ENCODE measurements at places on chromosomes 3 and 15.

DNA sequence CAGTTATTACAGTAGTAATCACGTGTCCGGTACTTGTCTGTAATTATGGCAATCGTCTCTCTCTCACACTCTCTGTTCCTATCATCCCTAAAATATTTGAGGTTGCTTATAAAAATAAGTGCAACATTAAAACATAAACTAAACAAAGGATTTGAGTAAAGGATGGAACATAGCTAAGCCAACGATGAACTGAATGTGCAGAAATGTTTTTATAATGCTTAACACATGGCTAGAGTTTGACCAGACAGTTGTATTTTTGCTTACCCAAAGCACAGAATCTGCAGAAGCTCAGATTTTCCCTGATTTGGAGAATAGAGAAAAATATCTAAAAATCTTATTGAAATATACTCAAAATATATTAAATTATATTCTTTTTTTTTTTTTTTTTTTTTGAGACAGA lies 1030.9 kb downstream of the NAALADL2 start:
- DNase-seq = no peak

DNA sequence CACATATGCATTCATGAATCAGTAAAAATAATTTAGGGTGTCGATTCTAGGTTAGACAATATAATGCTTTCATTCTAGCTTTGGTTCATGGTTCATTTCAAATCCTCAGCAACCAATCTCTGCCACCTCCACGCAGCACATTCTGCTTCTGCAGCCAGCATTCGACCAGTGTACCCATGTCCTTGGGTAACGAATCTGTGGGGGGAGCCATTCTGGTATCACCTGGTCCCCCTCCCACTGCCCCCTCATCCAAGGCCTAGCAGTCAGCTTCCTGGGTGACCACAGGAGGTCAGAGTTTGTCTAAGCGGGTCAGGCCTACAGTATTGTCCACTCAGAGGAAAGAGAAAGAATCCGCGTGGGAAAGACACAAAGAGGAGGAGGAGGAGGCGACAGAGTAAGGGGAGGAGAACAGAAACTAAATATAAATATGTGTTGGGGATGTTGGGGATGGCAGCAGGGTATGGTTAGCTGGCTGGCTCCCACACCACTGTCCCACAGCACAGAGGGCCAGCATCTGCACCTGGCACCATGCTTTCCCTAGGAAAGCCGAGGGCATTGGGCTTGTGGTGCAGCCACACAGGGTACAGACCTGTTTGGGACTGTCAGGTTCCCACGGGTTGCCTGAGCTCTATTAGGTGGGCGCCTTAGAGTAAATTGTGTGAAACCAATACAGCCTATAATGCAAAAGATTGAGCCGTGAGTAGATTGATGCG lies 12.1 kb downstream of the PAK6 start:
- DNase-seq = no peak

GRCh38 chr15:74350295-74351275 lies 16.9 kb downstream of the CYP11A1 start:
- DNase-seq = no peak

GRCh38 chr3:173988909-173989308 lies 591.4 kb downstream of the NLGN1 start:
- no peak for DNase-seq

GRCh38 chr15:25787381-25787780 lies 75.7 kb downstream of the ATP10A start:
- DNase-seq = no peak

DNA sequence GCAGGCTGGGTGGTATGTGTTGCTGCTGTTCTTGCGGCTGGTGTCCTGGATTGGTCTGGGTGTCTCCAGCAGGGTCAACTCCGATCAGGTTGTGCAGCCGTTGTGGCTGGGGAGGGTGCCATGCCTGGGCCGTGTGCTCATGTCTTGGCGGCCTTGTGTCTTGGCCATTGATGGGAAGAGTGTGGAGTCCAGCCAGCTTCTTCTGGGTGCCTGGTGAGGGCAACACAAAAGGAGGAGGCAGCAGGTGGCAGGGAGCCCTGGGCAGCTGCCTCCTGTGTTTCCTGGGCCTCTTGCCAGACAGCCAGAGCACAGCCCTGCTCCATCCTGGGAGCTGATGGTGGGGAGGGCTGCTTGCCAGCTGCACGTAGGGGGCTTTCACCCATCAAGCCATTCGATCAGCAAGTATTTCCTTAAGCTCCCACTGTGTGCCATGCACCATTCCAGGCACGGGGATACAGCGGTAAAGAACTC lies 4.3 kb downstream of the CHAC1 start:
- no peak for DNase-seq

GRCh38 chr3:141058996-141059395 lies 7.8 kb downstream of the SPSB4 start:
- no peak for DNase-seq

GRCh38 chr3:76815561-76815960 lies 224.3 kb upstream of the ROBO2 start:
- DNase-seq = no peak

GRCh38 chr3:183555541-183556081 lies at the start of gene KLHL6:
TSS of gene KLHL6 (minus strand) at chr3:183555706. CDS start at chr3:183555653, 53 bp downstream.
- no peak for DNase-seq

DNA sequence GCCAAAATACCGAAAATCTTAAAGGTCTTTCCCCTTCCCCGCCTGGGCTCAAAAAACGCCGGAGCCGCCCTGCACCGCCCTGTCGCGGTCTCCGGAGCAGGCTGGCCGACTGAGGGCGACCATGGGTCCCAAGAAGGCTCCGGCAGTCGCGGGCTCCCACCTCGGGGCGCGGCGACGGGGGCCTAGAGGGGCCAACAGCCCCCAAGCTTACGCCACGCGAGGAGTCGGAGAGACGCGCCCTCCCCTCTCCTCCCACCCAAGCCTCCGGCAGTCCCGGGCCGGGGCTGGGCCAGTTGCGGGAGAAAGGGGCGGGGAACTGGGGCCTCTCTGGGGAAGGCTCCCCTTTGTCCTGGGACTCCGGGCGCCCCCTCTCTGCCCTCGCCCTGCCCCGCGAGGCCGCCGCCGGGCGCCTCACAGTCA lies 69.2 kb downstream of the GOLGA8B start:
- no peak for DNase-seq

GRCh38 chr3:52228751-52229291 lies 3.4 kb upstream of the TLR9 start:
- DNase-seq = no peak

GRCh38 chr15:69375151-69375790 lies 38.9 kb upstream of the KIF23 start:
- DNase-seq = no peak

- DNase-seq = no peak
Observed at GRCh38 chr15:36901012-36901411, 199.3 kb downstream of the MEIS2 start.

DNA sequence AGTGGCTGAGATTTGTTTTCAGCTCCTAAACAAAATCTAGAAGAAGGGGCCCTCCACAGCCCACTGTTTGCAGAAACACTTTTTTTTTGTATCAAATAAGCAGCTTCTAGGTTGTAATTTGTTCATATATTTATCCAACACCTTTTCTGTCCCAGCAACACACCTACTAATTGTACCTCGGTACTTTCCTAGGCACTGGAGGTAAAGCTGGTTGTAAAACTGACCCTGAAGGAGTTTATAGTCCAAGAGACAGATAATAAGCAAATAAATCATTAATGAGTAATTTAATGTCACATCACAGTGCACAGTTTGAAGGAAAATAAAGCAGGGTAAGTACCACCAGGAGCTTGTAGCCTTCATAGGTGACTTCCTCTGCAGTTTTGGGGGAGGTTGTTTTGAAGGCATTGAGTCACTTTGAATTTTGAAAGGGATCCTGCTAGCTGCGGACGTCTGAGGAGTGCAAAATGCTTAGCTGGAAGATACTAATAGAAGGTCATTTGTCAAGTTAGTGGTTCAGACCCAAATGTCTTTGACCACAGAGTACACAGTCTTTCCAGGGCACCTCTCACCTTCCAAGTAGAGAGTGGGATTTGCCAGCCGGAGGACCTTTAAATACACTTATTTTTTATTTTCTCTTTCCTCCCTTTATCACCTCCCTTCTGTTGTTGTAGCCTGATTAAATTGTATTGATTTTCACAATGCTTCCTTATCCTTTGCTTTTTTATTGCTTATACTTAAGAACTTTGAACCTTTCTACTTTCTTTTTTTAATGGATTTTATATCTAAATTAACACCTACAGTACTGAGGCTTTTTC lies 53.8 kb downstream of the CMSS1 start:
- no peak for DNase-seq

GRCh38 chr3:160143482-160143881 lies 81.7 kb upstream of the C3orf80 start:
- no peak for DNase-seq

- no peak for DNase-seq
Observed at GRCh38 chr3:55742022-55742831, 255.1 kb upstream of the WNT5A start.
